ENCODE measurements at places on chromosomes 7 and 10.

- H3K36me3 ChIP-seq = peaks cover 25% of the 10 kb centered on the region
- H3K4me3 ChIP-seq = peak overlapping the region; percentile 94
- H3K4me1 ChIP-seq = peaks cover 29% of the 10 kb centered on the region
- peaks cover 2% of the 10 kb centered on the region for H3K27me3 ChIP-seq
- H3K27ac ChIP-seq = peak overlapping the region; percentile 88
- no peak for DNase-seq
Observed at GRCh38 chr7:29987811-29988317, 1.7 kb downstream of the SCRN1 start.

DNA sequence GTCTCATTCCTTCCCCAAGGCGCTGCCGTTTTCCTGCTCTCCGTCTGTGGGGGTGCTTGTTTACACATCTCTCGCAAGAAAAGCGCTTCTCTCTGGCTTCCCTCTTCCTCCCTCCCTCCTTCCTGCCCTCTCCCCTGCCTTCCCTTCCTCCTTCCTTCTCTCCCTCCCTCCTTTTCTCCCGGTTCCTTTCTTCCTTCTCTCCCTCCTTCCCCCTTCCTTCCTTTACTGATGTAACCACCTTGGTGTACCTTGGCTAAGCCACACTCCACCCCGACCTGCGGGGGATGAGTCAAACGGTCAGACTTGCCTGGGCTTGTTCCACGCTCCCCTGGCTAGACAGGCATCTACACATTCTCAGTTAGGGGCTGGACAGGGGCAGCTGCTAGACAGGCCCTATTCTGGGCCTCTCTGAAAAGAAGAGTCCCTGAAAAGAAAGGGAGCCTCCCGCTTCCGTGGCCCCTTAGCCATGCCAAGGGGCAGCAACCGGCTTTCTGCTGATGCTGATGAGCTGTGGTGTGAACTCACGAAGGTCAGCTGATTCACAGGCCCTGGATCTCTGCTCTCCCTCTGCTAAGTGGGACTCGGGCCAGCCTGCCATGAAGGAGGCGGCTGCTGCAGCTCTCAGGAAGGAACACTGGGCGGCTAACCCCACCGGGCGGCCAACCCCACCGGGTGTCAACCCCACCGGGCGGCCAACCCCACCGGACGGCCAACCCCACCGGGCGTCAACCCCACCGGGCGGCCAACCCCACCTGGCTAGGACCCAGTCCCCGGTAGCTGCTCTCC is 216.8 kb downstream of the TCERG1L start:
- peaks cover 19% of the 10 kb centered on the region for H3K4me1 ChIP-seq
- no peaks in the 10 kb centered on the region for H3K27me3 ChIP-seq
- no peaks in the 10 kb centered on the region for H3K36me3 ChIP-seq
- DNase-seq = no peak
- H3K4me3 ChIP-seq = no peak overlapping the region
- peak overlapping the region; percentile 92 for H3K27ac ChIP-seq

DNA sequence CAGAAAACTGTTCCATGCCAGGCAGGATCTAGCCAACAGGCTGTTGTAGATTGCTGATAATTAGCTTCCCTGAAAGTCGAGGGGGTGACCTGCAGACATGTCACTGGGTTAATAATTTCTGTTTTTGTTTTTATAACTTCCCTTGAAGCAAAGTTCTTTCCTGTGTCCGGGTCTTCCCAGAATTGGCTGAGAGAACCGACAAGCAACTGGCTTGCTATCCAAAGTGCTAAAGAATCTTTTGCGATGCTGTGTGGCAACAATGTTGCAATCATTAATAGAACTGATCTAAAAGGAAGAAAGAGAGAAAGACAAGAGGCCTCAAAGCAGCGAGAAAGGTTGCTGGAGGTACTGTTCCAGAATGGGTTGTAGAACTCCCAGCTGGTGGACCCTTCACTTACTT is 132.1 kb upstream of the DPP6 start:
- H3K4me3 ChIP-seq = no peak overlapping the region
- H3K27me3 ChIP-seq = no peaks in the 10 kb centered on the region
- no peak overlapping the region for H3K27ac ChIP-seq
- H3K4me1 ChIP-seq = no peaks in the 10 kb centered on the region
- peaks cover 10% of the 10 kb centered on the region for H3K36me3 ChIP-seq

GRCh38 chr7:95951997-95952795 is 179.8 kb downstream of the DYNC1I1 start:
- H3K4me1 ChIP-seq = no peaks in the 10 kb centered on the region
- no peaks in the 10 kb centered on the region for H3K36me3 ChIP-seq
- no peak overlapping the region for H3K4me3 ChIP-seq
- peaks cover 29% of the 10 kb centered on the region for H3K27me3 ChIP-seq
- H3K27ac ChIP-seq = no peak overlapping the region

DNA sequence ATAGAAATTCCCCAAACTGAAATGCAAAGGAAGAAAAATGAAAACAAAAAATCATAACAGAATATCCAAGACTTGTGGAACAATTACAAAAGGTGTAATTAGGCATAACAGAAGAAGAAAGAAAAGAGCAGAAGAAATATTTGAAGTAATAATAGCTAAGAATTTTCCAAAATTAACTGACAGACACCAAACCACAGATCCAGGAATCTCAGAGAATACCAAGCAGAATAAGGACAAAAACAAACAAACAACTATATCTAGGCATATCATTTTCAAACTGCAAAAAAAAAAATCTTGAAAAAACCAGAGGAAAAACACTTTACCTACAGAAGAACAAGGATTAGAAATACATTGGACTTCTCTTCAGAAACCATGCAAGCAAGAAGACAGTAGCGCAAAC is 25.5 kb downstream of the CFAP70 start:
- no peak overlapping the region for H3K4me3 ChIP-seq
- DNase-seq = no peak
- peaks cover 36% of the 10 kb centered on the region for H3K27me3 ChIP-seq
- H3K36me3 ChIP-seq = no peaks in the 10 kb centered on the region
- H3K27ac ChIP-seq = no peak overlapping the region
- no peaks in the 10 kb centered on the region for H3K4me1 ChIP-seq

- no peak overlapping the region for H3K4me3 ChIP-seq
- H3K4me1 ChIP-seq = peaks cover 39% of the 10 kb centered on the region
- H3K27ac ChIP-seq = no peak overlapping the region
- peaks cover 13% of the 10 kb centered on the region for H3K36me3 ChIP-seq
Observed at GRCh38 chr10:89341649-89342048, 13.9 kb downstream of the IFIT3 start.

GRCh38 chr10:92573091-92573797 is 649 bp downstream of the IDE start:
- peaks cover 33% of the 10 kb centered on the region for H3K4me1 ChIP-seq
- no peaks in the 10 kb centered on the region for H3K27me3 ChIP-seq
- peak overlapping the region; percentile 47 for H3K27ac ChIP-seq
- H3K4me3 ChIP-seq = peak overlapping the region; percentile 90
- H3K36me3 ChIP-seq = peaks cover 2% of the 10 kb centered on the region
- peak; percentile 26 for DNase-seq

GRCh38 chr7:45863715-45864114 is 9.2 kb downstream of the CCDC201 start:
- no peaks in the 10 kb centered on the region for H3K36me3 ChIP-seq
- no peak overlapping the region for H3K27ac ChIP-seq
- no peaks in the 10 kb centered on the region for H3K4me1 ChIP-seq
- H3K4me3 ChIP-seq = no peak overlapping the region

- H3K27ac ChIP-seq = no peak overlapping the region
- DNase-seq = no peak
- no peaks in the 10 kb centered on the region for H3K36me3 ChIP-seq
- H3K4me1 ChIP-seq = no peaks in the 10 kb centered on the region
- no peak overlapping the region for H3K4me3 ChIP-seq
- no peaks in the 10 kb centered on the region for H3K27me3 ChIP-seq
Observed at GRCh38 chr10:99788598-99789256, 6.3 kb downstream of the ABCC2 start.

- no peak for DNase-seq
- peaks cover 14% of the 10 kb centered on the region for H3K36me3 ChIP-seq
- no peaks in the 10 kb centered on the region for H3K27me3 ChIP-seq
Observed at GRCh38 chr7:124120911-124121310, 88.0 kb upstream of the TMEM229A start.

- H3K4me3 ChIP-seq = no peak overlapping the region
- no peak overlapping the region for H3K27ac ChIP-seq
- H3K36me3 ChIP-seq = no peaks in the 10 kb centered on the region
- no peak for DNase-seq
- H3K4me1 ChIP-seq = peaks cover 14% of the 10 kb centered on the region
Observed at GRCh38 chr7:104895522-104896236, 118.3 kb upstream of the KMT2E start.

DNA sequence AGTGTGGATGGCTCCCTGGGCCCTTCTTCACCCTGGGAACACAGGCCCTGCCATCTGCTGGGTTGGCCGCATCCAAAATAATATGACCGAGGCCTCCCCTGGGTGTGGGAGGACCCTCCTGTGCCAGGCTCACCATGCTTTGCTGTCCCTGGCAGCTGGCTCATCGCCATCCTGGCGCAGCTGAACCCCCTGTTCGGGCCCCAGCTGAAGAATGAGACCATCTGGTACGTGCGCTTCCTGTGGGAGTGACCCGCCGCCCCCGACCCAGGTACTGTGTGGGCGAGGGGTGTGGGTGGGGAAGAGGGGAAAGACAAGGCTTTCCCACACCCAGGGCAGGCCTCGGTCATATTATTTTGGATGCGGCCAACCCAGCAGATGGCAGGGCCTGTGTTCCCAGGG is 4.8 kb downstream of the ATP6V0E2 start:
- H3K4me3 ChIP-seq = no peak overlapping the region
- peaks cover 35% of the 10 kb centered on the region for H3K4me1 ChIP-seq
- no peak for DNase-seq

DNA sequence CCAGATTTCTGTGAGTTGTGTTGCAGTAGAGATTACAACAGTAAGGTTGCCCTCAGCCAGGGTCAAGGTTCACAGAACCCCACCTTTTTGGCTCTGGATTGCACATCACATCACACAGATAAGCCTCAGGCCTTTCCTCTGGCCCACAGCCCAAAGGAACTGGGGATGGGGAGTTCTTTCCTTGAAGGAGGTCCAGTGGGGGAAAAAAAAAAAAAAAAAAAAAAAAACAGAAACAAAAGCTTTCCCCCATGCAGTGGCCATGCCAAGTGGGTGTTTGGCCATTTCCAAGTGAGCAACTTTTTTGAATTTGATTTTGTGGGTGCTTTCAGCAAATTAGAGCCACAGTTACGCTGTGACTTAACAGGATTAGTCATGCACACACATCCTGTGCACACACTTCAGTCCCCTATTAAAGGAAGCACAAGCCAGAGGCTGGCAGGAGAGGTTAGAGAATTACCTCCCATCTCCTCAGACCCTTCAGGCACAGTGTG is 79.3 kb upstream of the NANOS1 start:
- no peaks in the 10 kb centered on the region for H3K27me3 ChIP-seq
- DNase-seq = no peak
- no peak overlapping the region for H3K4me3 ChIP-seq
- peak overlapping the region; percentile 88 for H3K27ac ChIP-seq
- H3K36me3 ChIP-seq = no peaks in the 10 kb centered on the region
- H3K4me1 ChIP-seq = peaks cover 31% of the 10 kb centered on the region

DNA sequence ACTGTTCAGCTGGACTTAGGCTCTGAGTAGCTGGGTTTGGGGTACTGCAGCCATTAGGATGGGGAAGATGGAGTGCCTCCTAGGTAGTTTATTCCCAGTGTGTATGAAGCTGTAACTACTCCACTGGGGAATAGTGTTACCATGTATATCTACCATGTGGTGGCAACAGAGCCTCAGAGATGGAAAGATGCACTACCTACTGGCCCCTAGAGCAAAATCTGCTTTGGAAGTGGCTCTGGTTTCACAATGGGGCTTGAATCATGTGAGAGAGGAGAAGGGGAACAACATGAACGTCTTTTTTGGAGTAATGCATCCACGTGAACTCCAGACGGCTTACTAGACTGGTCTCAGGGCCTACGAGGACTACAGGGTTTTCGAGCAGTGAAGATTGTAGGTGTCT is 167.3 kb downstream of the CALCR start:
- H3K27ac ChIP-seq = no peak overlapping the region
- no peaks in the 10 kb centered on the region for H3K4me1 ChIP-seq
- no peak overlapping the region for H3K4me3 ChIP-seq
- DNase-seq = no peak
- no peaks in the 10 kb centered on the region for H3K36me3 ChIP-seq

DNA sequence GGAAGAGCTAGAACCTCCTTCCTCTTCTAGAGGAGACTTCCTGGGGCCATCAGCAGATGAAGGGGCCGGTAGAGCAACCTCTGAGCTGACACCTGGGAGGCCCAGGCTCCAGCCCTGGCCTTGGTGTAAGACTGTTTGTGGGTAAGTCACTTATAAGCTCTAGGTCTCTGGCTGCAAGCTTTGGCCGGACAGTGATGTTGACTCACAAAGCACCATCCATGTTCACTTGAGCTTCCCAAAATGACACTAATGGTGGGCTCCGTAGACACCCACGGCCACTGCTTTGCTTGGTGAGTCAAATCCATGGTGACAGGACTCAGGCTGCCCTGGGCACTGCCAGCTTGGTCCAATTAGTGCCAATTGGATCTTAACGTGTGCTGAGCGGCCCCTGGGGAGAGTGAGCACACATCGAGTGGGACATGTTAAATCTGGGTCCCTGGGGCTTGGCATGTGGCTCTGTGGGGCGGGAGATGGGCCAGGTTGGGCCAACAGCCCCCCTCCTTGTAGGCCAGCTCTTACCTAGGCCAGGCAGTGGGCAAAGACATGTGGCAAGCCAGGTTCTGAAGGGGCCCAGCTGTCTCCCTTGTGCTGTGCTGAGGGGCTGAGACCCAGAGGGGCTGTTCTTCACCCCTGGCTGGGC is 16.7 kb downstream of the NEURL1 start:
- no peaks in the 10 kb centered on the region for H3K4me1 ChIP-seq
- H3K27ac ChIP-seq = no peak overlapping the region
- H3K36me3 ChIP-seq = no peaks in the 10 kb centered on the region
- H3K4me3 ChIP-seq = no peak overlapping the region
- no peaks in the 10 kb centered on the region for H3K27me3 ChIP-seq
- DNase-seq = no peak
